ENCODE measurements at places on chromosomes 2 and 18. TPM values are rescaled to one million over a fixed set of nuclear protein-coding genes. Genes with fewer than 3 reads are reported as not detected.

- peak; percentile 44 for DNase-seq
Measured at GRCh38 chr2:33033606-33034081, 86.9 kb downstream of the LTBP1 start.

DNA sequence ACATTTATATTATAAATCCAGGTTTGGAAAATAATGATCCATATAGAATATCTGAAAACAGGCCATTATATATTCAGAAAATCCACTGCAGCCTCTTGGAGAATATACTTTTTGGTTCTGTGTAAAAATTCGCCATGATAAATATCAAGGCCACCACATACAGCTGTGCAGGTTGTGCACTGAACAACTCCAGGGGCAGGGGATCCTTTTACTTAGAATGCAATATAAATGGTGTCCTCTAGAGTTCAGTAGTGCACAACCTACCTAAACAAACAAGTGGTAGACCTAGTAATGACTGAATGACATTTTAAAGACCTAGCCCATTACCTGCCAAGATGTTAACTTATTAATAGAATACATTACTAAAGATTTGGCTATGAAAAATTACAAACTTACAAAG, 22.4 kb downstream of the MOGAT1 start:
- DNase-seq: peak; percentile 53

- no peak for DNase-seq
Measured at GRCh38 chr2:44802777-44803424, 138.6 kb upstream of the SIX3 start.

DNA sequence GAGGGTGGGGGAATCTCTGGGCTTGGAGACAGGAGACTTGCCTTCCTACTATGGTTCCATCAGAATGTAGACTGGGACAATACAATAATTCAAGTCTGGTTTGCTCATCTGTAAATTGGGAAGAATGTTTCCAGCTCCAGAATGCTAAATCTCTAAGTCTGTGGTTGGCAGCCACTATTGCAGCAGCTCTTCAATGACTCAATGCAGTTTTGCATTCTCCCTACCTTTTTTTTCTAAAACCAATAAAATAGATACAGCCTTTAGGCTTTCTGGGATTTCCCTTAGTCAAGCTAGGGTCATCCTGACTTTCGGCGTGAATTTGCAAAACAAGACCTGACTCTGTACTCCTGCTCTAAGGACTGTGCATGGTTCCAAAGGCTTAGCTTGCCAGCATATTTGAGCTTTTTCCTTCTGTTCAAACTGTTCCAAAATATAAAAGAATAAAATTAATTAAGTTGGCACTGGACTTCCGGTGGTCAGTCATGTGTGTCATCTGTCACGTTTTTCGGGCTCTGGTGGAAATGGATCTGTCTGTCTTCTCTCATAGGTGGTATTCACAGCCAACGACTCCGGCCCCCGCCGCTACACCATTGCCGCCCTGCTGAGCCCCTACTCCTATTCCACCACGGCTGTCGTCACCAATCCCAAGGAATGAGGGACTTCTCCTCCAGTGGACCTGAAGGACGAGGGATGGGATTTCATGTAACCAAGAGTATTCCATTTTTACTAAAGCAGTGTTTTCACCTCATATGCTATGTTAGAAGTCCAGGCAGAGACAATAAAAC, 6.5 kb downstream of the TTR start:
- no peak for DNase-seq

GRCh38 chr2:94982675-94983074, 42.8 kb upstream of the MAL start:
- peak; percentile 33 for DNase-seq

DNA sequence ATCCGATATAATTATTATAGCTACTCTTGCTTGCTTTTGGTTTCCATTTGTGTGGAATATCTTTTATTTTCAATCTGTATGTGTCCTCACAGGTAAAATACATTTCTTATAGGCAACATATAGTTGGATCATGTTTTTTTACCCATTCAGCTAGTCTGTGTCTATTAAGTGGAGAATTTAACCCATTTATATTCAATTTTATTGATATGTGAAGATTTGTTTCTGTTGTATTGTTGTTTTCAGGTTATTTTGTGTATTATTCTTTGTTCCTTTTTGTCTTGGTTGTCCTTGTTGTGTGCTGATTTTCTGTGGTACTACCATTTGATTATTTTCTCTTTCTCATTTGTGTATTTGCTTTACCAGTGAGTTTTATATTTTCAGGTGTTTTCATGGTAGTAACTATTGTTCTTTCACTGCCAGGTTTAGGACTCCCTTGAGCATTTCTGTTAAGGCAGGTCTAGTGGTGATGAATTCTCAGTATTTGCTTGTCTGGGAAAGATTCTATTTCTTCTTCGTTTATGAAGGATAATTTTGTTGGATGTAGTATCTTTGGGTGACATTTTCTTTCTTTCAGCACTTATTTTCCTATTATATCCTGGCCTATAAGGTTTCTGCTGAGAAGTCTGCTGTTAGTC, 95.4 kb downstream of the ANKRD12 start:
- DNase-seq: no peak

- peak; percentile 95 for DNase-seq
Measured at GRCh38 chr2:68908392-68908970, 37.3 kb upstream of the BMP10 start.

GRCh38 chr2:238043851-238044250, 16.9 kb upstream of the SCLY start:
- DNase-seq: no peak

DNA sequence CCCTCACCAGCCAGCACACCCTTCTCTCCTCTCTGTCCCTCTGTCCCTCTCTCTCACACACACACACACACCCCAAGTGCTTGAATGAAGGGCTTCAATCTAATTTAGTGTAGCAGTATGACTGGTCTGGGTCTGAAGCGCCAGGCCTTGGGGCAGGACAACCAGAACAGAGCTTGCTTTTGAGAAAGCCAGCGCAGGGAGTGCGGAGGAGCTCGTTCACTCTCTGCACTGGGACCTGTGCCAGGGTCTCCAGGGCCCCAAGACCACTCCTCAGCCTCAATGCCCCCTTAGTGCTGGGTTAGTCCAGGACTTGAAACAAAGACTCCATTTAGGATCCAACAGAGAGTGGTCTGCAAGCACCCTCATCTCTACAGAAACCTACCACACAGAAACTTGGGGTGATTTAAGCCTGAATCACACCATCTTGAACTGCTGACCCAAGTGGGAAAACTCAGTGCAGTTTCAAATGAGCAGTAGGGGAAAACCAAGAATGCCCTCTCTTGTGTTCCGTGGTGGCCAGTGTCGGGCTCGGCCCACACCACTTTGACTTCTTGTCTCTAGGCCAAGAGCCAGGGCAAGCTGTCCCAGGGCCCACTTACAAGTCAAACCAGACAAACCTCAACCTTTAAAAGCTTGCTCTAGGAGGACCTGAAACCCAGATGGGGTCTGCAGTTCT, 66.6 kb upstream of the WIPF1 start:
- peak; percentile 4 for DNase-seq

GRCh38 chr2:234496055-234496834, 636 bp downstream of the ARL4C start:
- DNase-seq: peak; percentile 23

NLRC4 gene
- total RNA-seq: 0.53 TPM

UBR3 gene
- 19.8 TPM for total RNA-seq

OR6B2 gene
- total RNA-seq: not detected

MPP4 gene
- total RNA-seq: 0.13 TPM
